ENCODE measurements at places on chromosomes 12 and 14.

- no peak for DNase-seq
These were observed 60.7 kb upstream of the DCD start for GRCh38 chr12:54708826-54709225.

GRCh38 chr12:131857908-131858850 lies 30.0 kb downstream of the MMP17 start:
- no peak for DNase-seq

- DNase-seq: no peak
These were observed 277.4 kb upstream of the SOX5 start for GRCh38 chr12:24226745-24227350.

- DNase-seq: no peak
These were observed 12.2 kb downstream of the EVL start for GRCh38 chr14:100077441-100077840.

DNA sequence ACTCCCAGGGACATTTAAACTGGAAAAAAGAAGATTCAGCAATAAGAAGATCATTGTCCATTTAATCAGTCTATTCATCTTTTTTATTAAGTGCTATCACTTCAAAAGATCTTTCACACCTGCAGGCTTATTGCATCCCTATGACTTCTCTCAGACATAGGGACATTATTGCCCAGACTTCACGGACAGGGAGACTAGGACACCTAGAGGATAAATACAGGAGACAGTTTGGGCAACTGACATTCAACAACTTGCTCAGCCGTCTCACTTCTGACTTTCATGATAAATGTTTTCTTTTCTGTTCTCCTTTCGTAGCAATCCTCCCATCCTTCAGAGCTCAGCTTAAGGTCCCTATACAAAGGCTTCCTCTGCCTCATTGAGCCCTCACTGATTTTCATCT lies 84.3 kb downstream of the TMEM30B start:
- no peak for DNase-seq

GRCh38 chr12:108709697-108710096 lies 21.6 kb downstream of the CORO1C start:
- no peak for DNase-seq

GRCh38 chr14:66445936-66446335 lies 40.2 kb upstream of the CCDC196 start:
- DNase-seq: no peak

DNA sequence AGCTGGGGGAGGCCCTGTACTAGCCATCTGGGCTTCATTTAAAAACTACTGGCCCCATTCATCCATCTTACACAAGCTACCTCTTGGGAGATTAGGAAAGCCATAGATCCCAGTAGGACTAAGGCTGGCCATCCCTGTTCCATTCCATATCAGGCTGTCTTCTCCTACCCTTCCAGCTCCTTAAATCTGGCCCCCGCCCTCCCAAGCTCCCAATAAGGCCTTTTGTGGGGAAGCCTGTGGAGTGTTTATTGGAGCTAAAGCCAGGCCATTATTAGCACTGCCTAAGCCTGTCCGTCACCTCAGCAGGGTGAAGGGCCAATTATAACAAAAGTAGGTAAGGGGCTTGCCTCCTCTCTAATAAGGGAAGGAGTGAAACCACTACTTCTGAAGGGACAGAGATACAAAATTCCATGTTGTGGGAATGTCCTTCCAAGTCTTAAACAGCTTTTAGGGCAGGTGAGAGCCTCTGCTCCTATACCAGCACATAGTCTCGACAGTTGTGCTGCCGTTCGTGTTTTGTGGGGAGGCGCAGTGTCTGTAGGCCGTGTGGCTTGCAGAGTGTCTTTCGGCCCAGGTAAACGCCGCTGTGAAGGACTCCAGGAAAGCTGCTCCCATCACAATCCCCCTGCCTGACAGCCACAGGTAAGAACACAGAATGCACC lies 3.7 kb downstream of the MYL6 start:
- no peak for DNase-seq

- no peak for DNase-seq
These were observed 48.4 kb downstream of the ELK3 start for GRCh38 chr12:96242597-96242996.

All from AG09309 (cell line).